ENCODE measurements at places on chromosomes 7 and 10.

DNA sequence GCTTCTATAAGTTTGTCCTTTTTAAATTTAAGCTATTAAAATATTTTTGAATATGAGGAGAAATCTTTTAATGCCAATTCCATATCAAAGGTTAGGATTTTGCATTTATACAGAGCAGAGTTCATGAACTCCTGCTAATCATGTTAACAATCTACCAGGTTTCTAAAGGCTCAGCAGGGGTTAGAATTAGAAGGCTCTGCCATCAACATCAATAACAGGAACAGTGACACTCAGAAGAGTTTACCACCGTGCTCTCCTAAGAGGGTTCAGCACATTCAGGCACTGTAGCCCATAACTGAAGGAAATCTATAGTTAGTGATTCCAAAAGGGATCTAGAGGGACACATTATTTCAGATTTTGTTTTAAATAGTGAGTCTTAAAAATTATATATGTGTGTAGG, 100.1 kb downstream of the HOXA1 start:
- no peak for DNase-seq

GRCh38 chr10:96512524-96513304, 1.0 kb downstream of the TLL2 start:
- no peak for DNase-seq

- DNase-seq, result no peak
These were observed 572.6 kb downstream of the IPMK start for GRCh38 chr10:57694956-57695608.

- DNase-seq, result no peak
These were observed 39.8 kb downstream of the SNX13 start for GRCh38 chr7:17900464-17900863.

GRCh38 chr7:4260867-4261600, 421.1 kb upstream of the FOXK1 start:
- no peak for DNase-seq

DNA sequence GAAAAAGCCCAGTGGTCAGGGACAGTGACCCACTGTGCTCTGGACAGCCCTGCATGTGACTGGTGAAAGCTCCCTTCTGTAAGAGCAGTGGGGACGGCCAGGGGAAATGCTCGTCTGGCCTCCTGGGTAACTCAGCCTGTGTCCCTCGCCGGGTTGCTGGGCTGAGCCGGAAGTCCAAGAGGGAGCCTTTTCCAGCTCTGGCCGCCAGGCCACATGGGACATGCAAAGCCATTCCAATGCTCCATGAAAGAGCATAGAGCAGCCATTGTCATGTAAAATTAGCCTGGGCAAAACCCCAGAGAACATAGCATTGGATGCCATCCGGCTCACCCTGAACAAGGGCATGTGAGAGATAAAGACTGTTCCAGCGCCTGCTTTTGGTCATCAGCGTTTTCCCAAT, 64.9 kb upstream of the ADRB1 start:
- DNase-seq, result no peak

- no peak for DNase-seq
These were observed 240.7 kb downstream of the ZMYND11 start for GRCh38 chr10:375815-376505.

- DNase-seq, result no peak
These were observed 915.6 kb downstream of the KCNMA1 start for GRCh38 chr10:76721891-76722505.

DNA sequence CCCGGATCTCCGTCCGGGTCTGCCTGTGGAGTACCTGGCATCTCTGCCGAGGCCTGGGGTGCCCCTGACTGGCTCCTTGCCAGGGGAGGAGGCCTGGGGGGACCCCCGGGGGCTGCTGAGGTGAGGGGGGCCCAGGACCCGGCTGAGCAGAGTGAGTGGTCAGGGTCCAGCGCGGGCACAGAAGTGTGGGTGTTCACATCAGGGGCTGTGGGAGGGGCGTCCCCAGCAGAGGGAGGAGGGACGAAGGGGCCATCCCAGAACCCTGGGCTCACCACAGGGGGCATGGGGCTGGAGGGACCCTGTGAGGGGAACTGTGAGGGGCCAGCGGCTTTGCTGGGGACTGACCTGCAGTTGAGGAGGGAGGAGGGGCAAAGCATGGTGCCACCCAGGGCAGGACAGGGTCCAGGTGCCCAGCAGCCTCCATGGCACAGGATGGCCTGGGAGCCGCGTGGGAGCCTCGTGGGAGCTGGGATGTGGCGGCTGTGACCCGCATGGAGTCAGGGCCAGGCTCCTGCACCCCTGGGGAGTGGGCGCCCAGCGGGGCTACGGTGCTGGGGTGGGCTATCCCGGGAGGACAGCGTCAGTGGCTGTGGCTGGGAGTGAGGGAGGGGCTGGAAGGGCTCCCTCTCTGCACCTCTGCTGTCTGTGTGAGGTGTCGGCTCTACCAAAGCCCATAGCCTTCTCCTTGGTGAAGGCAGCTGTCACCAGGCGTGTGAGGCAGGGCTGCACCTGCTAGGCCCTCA, 91.2 kb downstream of the DNAJB6 start:
- no peak for DNase-seq

DNA sequence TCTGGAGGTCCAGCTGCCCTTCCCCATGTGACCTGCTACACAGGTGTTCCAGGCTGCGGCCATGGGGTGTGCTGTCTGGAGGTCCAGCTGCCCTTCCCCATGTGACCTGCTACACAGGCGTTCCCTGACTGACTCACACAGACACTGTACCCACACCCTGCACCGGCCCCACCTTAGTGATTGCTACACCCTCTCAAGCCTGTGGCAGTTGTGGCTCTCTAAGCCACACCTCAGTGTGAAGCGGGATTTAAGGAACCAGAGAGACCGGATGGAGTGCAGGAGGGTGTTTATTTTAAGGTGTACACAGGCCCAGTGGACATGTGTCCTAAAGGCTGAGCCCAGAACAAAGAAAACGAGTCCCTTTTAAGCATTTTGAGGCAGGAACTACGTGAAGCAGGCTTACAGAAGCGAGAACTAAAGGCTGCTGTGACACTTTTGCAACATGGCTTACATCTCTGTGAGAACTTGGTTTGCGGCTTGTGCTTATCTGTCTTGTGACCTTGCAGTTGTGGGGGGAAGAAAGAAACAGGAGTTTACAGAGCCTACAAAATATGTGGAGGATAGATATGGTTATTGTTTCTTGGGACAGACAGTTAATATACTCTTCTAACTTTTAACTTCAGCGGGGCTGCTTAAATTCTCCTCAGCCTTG, 326.4 kb downstream of the PAXIP1 start:
- no peak for DNase-seq

DNA sequence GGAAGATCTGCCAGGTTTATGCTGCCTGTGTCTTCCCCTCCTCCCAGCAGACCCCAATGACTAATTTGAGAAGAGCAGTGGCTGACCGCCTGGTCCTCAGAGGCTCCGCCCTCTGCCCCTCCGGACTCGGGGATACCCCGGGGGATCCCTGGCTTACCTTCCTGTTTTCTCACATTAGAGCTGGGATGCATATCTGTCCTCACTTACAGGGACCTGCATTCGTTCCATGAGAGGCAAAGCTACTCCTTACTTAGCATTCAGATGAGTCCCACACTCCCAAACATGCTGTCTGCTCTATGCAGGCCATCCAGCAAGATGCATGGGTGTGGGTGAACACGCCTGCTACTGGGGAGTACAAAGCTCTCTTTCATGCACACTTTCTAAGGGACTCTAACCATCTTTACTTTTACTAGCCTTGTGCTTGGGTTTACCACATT, 24.0 kb downstream of the VOPP1 start:
- DNase-seq, result no peak

DNA sequence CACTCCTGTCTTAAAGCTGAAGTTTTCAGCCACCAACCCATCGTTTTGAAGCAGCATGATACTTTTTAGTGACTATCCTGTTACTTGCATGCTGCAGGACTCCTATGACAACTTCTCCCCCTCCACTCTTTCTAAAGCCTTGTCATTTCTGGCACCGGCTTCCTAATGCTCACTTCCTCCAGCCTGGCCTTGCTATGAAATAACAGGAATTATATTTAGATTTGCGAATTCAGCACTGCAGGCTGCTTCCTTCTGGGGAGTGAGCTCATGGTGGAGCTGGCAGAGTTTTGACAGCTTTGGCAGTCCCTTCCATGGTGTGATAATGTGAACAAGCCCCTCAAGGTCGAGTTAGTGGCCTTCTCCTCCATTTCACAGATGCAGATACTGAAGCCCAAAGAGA, 13.4 kb downstream of the BLNK start:
- no peak for DNase-seq

- DNase-seq, result no peak
These were observed 136.3 kb upstream of the TMEM72 start for GRCh38 chr10:44774676-44775401.

Measured in Caki2 (cell line).